ENCODE measurements at places on chromosomes 4 and X.

- no peak for DNase-seq
Observed at GRCh38 chrX:113947548-113947947, 636.3 kb upstream of the HTR2C start.

GRCh38 chr4:128351502-128351901 is 63.9 kb upstream of the PGRMC2 start:
- DNase-seq: no peak

DNA sequence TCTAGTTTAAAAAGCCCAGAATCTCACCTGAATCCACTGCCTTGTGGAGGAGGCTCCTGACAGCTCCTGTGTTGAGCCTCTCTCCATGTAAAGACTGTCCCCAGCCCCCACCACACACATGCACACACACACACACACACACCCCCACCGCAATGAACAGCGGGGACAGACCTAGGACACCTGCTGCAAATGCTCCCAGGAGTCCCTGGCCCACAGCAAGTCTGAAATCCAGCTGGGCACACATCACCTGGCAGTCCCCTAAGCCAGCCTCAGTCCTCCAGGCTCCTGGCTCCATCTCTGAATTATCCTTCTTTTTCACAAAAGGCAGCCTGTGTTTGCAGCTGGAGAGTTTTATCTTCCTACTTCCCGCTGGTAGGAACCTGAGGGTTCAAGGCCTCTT is 6.6 kb upstream of the FAM53A start:
- no peak for DNase-seq

DNA sequence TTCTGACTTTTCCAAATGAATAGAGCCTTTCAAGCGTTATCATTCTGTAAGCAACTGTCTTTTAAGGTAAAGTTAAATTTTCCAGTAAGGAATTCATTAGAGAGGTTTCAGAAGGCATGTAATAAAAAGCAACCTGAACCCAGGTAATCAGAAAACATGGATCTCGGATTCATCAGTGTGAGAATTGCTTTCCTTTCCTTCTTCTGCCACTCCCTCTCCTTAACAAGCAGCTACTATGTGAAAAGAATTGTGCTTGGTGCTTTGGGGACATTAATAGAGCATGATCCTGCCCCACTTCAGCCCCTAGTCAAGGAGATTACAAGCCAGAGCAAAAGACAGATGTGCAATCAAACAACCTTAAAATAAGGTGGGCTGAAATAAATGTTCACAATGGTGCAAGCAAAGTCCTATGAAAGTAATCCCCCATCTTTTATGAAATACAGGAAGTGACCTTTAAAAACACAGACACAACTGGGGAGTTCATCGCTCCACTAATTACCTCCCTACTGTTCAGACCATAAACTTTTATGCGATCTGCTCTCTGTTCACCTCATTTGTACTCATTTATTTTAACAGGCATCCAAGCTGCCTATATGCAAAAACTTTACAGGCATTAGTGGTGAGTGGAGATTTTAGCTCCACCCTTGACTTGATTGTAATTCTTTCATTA is 122.9 kb upstream of the RASGEF1B start:
- DNase-seq: no peak

- no peak for DNase-seq
Observed at GRCh38 chr4:144090744-144091143, 49.8 kb downstream of the GYPA start.

- DNase-seq: no peak
Observed at GRCh38 chrX:43590150-43590549, 65.9 kb upstream of the MAOA start.

DNA sequence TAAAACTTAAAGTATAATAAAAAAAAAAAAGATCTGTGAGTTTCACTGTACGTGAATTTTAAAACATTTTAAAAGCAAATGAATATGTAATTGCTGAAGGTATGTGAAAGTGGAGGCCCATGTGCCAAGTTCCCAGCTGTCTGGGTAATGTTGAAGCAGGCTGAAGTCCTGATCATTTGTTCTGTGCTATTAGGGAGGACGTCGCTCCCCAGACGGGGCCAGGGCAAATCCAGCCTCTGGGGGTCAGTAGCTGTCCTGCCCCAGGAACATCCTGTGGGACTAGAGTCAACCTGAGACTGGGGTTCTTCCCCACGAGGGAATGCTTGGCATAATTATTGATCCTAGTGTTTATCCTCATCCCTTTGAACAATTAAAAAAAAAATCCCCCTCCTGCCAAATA is 48.8 kb downstream of the PDE5A start:
- DNase-seq: no peak

- no peak for DNase-seq
Observed at GRCh38 chr4:23934223-23934622, 44.4 kb upstream of the PPARGC1A start.

- no peak for DNase-seq
Observed at GRCh38 chr4:110610620-110610939, 12.3 kb downstream of the PITX2 start.
